Natural killer cell treated with Interleukin-12 subunit alpha and Interleukin-12 subunit beta and Interleukin-15 and Interleukin-18, amount 100 ng/mL, for 72 hours (primary cell): ENCODE measurements at places on chromosomes 2 and 18.

DNA sequence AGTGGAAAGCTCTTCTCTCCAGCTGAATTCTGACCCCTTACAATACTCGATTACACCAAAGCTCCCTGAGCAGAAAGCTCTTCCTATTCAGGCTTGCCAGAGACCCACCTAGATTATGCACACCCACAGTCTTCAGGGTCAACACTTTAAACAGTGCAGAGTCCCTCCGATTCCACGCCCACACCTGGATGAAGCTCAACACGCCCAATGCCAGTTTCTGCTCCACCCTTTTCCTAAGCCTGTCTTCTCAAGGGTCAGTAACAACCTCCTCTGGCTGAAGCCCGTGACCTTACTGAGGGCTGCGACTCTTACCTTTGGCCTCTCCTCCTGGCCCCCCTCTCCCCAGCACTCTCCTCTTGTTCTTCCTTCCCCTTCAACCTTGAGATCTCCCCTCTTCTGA lies 492.0 kb upstream of the SALL3 start:
- no peak for DNase-seq

- no peak for DNase-seq
Measured at GRCh38 chr2:41937464-41937906, 110.3 kb upstream of the PKDCC start.

GRCh38 chr2:215060861-215061536 lies 77.4 kb downstream of the ABCA12 start:
- no peak for DNase-seq

GRCh38 chr2:172735582-172736423 lies at the start of gene RAPGEF4:
Gene RAPGEF4, plus strand, starts transcription at chr2:172735845. Its CDS starts 139 bp downstream, at chr2:172735984.
- DNase-seq: no peak

- no peak for DNase-seq
Measured at GRCh38 chr2:174224665-174225288, 23.6 kb downstream of the OLA1 start.

- no peak for DNase-seq
Measured at GRCh38 chr2:12948961-12949353, 232.2 kb downstream of the TRIB2 start.

- DNase-seq: peak; percentile 64
Measured at GRCh38 chr2:203994735-203995134, 58.2 kb downstream of the ICOS start.

DNA sequence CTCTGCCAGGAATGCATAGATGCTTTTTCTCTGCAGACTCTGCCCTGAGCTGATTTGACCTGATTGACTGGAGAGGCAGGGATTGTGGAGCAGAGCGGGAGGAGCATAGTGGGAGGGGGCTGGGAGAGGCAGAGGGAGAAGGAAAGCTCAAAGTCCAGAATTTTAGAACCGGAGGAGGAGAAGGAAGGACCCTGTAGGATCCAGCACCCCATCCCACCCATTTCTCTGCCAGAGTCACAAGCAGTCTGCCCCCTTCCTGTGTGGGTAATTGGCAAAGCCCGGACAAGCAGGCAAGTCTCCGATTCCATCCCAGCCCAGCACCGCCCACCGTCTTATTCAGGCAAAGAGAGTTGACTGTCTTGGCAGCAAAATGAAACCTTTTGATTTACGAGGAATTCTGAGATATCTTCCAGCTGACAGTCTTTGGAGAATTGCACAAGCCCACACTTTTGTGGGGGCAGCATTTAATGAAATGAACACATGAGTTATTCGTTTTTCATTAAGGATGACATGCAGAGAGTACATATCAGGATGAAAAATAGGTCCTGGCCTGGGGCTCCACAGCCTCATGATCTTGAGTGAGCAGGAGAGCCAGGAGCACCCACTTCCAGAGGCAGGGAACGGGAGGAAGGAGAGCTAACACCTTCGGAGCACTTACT lies 103.1 kb downstream of the MCFD2 start:
- no peak for DNase-seq

GRCh38 chr2:23244617-23245016 lies 140.4 kb upstream of the KLHL29 start:
- no peak for DNase-seq

DNA sequence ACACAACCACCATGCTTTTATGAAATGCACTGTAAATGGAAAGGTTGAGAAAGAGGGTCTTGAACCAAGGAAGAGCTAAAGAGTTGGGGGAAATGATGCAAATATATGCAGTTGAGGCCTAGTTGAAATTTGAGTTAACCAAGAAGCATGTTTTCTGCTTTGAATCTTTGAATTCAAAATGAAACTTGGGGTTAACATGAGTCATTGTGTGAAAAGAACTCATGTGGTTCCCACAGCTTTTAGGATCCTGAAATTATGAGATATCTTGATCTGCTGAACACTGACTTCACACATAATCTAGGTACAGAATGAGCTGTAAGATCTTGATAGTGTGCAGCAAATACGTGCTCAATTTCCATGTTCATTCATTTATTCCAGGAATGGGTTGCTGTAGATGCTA lies 422.9 kb upstream of the TRIB2 start:
- DNase-seq: no peak
